ENCODE measurements at places on chromosomes 12 and 14.

DNA sequence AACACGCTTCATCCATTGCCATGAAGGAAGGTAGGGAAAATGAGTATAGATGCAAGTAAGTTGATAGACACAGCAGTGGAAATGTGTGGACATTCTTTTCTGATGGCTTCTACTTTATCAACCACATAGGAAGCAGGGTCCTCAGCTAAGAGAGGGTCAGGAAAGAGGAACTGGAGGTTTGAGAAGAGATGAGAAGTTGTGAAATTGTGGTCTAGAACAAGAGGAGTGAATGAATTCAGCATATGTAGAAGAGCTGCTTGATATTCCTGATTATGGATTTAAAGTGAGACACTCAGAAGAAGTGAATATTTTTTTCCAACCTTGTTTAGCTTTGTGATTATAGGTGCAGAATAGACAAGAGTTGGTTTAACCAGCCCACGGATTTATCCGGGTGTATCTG, 128.5 kb downstream of the SLC15A5 start:
- DNase-seq: no peak

GRCh38 chr12:122028905-122029560, 7.3 kb downstream of the BCL7A start:
- DNase-seq: no peak

DNA sequence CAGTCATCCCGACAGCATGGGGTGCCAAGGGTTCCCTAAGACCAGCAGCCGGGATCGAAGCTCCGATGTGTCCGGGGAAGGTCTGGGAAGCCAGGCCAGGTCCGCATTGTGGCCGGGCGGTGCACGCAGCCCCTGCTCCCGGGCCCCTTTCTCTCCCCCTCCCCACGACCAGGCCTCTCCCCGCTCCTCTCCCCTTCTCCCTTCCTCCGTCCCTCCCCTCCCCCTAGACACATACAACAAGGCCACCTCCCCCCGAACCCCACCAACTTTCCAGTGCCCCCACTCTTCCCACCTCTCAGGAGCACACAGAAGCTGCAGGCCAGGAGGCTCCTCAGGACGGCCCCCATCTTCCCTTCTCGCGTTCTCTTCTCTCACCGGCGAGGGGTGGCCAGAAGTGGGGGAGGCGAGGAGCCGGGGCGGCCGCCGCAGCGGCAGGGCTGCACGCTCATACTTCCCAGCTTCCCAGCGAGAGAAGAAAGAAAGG, 413 bp downstream of the LRP6 start:
- DNase-seq: no peak

DNA sequence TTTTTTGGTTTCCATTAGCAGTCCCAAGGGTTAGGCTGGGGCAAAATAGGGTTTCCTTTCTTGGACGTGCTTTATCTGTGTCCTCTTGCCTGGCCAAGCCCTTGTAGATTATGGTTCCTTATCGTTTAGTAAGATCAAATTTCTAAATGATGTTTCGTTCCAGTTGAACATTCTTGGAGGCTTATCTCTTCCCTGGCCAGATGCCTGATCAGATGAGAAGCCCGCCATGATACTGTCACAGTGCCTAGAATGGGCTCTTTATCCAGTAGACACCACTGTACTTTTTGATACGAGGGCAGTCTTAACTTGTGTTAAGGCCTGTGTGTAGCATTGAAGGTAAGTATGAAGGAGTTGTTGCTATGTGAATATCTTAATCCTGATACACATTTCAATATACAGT, 76.1 kb upstream of the TMEM263 start:
- no peak for DNase-seq

DNA sequence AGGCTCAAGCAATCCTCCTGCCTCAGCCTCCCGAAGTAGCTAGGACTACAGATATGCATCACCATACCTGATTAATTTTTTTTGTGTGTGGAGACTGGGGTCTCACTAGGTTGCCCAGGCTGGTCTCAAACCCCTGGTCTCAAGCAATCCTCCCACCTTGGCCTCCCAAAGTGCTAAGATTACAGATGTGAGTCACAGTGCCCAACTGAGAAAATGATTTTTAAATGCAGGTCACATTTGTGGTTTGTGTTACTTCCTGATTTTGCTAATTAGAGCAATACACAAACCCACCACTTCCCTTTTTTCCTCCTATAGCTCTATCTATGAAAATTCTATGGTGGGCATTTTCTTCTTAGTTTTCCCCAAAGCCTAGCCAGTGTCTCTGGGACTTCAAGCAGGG, 45.5 kb upstream of the TMEM263 start:
- no peak for DNase-seq

- no peak for DNase-seq
Observed at GRCh38 chr14:93778453-93778852, 9.8 kb downstream of the PRIMA1 start.
